ENCODE measurements at places on chromosomes 5 and 9.
A peak's percentile ranks its signal among the peaks of the same experiment; 100 is the strongest.

DNA sequence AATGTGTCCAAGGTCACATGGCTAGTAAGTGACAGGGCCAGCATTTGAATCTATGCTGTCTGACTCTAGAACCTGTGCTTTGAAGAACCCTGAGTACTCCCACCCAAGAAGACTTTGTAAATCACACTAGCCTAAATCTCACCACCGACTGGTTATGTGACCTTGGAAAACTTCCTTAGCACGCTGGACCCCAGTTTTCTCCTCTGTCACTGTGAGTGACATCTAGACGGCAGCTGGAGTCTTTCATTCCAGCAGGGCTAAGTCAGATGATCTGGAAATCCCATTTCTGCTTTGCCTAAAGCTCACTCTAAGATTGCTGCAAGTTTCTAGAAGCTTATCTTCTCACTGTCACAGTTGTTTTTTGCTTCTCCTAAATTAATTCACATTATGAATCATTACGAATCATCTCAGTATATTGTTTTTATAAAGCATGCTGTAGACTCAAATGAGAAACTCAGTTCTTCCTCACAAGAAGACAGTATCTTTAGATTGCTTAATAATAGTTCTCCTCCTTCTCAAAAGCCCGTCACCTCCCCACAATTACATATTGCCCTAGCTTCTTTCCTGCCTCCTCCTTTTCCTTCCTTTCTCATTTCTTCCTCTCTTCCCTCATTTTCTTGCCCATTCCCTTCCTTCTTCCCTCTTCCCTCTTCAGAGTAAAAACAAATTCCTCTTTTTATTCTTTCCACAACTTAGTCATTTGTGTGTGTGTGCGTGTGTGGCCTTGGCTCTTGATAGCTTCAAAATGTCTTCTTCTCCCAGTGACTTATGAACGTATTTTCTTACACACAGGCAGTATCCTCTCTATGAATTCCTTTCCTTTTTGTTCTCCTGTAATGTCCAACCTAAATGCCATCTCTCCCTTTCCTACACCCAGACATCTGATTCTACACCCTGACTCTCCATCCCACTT, 16.8 kb downstream of the ALDOB start:
- no peak for DNase-seq

GRCh38 chr5:75463726-75464125, 47.7 kb downstream of the CERT1 start:
- DNase-seq: no peak

- no peak for DNase-seq
Measured at GRCh38 chr5:50717651-50718050, 51.2 kb downstream of the PARP8 start.

GRCh38 chr5:67206929-67207328, 10.3 kb upstream of the CD180 start:
- DNase-seq: peak; percentile 57

GRCh38 chr9:14298601-14299022, 15.3 kb downstream of the NFIB start:
- no peak for DNase-seq

DNA sequence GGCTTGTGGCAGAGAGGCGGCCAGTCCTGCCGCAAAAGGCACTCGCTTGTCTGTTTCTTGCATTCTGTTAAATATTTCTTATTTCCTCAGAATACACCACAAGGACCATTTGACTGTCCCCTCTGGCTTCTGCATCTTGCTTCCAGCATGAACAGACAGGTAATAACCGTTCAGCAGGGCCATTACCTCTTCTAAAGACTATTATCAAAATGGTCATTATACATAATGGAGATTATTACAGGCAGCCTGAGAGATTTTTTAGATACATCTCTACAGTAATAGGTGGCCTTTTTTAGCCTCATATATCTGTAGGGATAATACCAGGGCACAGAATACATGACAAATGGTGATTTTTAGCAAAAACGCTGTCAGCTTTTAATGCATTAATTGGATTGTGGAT, 382.0 kb downstream of the PSAT1 start:
- no peak for DNase-seq

DNA sequence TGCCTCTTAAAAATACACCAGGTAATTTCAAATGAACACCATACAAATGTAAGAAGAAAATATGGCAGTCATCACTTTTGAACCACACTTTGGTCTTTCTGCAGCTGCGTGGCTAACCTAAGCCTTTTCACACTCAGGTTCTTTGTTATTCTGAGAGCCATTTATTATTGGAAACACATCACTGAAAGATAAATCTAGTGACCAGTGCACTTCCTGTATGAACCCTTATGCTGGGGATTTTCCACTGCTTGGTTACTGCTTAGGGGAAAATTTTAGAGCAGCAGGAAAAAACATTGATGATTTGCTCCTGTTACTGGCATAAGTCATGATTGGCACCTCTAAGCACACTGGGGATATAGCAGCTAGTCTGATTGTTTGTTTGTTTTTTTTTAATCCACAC, 58.6 kb upstream of the RANBP3L start:
- DNase-seq: no peak

- DNase-seq: no peak
Measured at GRCh38 chr5:135219868-135220267, 179.2 kb downstream of the MACROH2A1 start.

- no peak for DNase-seq
Measured at GRCh38 chr5:60604771-60605170, 95.2 kb downstream of the DEPDC1B start.

DNA sequence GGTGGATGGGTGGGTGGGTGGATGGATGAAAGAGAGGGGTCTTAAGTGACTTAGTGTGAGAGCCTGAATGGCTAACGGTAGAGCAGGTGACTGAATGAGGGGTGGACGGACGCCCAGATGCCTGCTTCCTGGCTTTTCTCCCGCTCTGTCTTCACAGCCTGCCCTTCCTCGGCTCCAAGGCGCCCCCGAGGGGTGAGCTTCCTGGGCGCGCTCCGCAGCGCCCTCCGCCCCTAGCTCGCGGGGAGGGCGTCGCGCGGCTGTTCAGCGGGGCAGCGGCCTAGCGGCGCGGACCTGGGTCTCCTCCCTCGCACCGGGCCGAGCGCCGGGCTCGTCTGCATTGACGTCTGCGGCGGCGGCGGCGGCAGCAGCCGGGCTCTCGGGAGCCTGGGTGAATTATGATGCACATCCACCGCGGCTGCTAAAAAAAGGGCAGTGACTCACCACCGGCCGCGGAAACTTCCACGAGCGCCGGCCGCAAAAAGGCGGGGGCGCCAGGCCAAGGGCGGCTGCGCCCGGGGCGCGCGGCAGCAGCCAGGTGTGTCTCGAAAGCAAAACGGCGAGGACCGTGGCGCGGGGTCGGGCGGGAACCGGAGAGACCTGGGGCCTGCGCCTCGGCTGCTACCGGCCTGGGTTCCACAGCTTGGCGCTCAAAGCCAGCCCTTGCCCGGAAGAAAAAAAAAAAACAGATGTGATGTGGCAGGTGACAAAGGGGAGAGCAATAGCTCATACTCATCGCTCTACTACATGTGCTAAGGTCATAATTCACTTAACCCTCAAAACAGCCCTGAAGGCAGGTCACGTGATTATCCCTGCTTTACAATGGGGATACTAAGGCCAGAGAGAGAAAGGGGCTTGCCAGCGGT, 143.0 kb upstream of the ADRA1B start:
- peak; percentile 46 for DNase-seq

DNA sequence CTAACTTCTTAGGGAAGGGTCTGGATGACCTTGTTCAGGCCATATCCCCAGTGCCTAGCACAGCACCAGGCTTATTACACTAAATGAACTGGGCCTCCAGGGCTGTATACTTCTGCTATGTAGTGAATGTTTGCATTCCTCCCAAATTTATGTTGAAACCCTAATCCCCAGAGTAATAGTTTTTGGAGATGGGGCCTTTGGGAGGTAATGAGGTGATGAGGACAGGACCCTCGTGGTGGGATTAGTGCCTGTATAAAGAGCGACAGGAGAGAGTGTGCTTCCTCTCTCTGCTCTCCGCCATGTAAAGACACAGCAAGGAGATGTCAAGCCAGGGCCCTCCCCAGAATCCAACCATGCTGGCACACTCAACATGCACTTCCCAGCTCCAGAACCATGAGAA, 148.3 kb downstream of the SEC61B start:
- no peak for DNase-seq

- DNase-seq: no peak
Measured at GRCh38 chr9:23907343-23907742, 81.3 kb upstream of the ELAVL2 start.

DNA sequence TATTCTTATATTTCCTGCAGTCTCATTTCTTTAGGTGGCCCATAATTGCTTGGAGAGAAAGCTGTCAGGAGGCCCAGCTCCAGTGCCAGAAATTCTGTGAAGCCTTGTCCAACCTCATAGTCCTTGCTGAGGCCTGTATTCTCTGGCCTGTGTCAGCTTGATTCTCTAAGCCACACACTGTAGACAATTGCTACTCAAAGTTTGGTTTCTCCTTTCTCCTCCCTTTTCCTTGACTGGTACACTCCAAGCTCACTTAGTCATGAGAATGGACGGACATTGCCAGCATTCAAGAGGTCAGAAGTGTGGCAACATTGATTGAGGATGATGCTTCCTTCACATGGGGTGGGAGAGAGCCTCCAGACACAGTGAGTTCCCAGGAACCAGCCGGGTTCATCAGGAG, 71.3 kb upstream of the CXCL14 start:
- DNase-seq: no peak

- no peak for DNase-seq
Measured at GRCh38 chr5:124596595-124597421, 149.6 kb downstream of the ZNF608 start.

GRCh38 chr5:53339962-53340540, 140.4 kb upstream of the FST start:
- no peak for DNase-seq

DNA sequence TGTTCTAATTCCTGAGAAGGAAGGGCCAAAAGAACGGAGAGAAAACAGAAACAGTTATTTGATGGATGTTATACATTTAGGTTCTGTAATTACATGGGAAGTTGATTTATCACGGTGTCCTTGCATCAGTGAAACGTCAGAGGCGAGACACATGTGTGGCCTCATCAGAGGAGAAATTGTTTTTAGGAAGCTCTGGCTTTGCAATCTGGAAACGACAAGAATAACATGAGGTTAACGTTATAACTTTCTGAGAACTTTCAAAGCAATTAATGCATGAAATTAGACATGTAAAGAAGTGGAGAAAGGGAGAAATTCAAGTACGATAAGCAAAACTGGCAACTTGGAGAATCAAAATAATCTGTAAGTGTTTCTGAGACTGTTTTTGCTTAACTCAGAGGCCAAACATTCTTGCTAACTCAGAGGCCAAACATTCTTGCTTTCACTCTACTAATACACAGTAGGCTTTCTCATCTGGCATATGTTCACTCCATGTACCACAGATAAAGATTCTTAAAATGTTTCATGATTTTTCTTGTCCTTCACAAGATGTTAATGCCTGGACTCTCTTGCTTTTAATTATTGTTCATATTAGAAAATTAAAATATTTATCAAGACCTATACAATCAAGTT, 933.0 kb downstream of the TLE4 start:
- DNase-seq: no peak

GRCh38 chr5:96687080-96687479, 24.9 kb downstream of the CAST start:
- DNase-seq: no peak

DNA sequence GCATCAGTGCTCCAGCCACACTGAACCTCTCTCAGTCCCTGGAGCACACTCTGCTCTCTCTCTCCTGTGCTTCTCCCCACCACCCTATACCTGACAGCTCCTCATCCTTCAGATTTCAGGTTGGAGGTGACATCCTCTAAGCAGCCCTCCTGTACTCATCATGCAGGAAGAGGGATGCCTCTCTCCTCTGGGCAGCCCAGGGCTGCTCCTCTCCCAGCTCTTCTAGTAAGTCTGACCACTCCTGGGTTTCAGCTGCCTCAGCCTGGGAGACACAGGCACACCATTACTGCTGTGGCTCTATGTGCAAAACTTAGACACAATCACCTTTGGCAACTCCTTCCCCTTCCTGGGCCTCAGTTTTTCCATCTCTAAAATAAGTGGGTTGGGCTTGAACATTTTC, 232.4 kb upstream of the BRINP1 start:
- no peak for DNase-seq

DNA sequence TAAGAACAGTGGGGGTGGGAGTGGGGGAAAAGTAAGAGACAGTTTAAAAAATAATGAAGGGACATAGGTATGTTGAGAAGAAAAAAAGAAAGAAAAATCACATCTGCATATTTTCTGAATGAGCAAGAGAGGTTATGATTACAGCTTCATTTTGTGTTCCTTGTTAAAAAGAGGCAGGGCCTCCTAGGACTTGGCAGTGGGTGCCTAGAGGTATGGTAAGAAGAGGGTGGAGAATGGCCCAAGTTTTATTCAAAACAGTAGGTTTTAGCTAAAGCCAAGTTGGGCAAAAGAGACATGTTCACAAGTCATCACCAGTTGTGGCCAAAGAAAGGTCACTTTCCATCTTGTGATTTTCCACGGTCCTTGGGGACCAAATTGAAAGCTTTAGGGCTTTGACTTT, 643.4 kb downstream of the CCDC171 start:
- no peak for DNase-seq

DNA sequence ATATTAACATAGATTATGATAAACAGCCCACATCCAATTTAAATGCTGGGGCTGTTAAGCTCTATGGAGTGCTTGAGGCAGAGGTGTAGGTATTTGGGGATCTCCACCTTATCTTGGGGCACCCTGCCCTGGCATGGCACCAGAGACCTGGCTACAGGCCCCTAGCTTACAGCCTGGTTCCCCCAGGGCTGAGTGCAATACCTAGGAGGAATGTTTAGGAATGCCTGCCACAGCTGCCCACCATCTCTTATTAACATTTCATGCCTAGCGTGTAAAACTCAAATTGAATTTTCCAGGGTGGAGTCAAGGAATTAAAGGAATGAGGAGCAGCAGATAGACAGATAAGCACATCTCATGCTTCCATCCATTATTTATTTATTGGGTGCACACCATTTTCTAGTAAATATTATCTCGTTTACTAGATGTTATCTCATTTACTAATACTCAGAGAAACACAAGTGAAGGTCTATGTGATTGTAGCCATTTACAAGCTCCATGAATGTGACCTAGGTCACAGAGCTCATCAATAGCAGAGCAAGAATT, 55.6 kb upstream of the TNFSF8 start:
- DNase-seq: no peak

GRCh38 chr9:98215821-98216220, 23.4 kb upstream of the CORO2A start:
- DNase-seq: no peak

DNA sequence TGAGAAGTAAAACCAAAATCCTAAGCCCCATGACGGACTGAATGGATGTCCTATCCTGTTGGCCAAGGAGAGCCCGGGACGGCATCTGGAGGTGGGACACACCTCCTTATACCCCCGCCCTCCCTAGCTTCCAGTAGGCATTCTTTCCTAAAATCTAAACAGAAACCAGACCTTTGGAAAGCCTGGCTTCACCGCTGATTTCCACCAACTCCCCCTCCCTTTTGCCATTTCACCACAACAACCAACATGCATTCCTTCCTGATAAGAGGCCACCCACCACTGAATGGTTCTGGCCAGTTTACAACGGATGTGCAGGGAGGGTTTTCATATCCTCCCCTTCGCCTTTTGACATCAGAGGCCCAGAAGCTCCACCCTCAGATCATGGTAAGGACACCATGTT, 9.2 kb upstream of the RARS1 start:
- no peak for DNase-seq
